CD4-positive, alpha-beta T cell treated with Interleukin-21 for 1 hour (primary cell): ENCODE measurements at places on chromosomes 11 and 22.

DNA sequence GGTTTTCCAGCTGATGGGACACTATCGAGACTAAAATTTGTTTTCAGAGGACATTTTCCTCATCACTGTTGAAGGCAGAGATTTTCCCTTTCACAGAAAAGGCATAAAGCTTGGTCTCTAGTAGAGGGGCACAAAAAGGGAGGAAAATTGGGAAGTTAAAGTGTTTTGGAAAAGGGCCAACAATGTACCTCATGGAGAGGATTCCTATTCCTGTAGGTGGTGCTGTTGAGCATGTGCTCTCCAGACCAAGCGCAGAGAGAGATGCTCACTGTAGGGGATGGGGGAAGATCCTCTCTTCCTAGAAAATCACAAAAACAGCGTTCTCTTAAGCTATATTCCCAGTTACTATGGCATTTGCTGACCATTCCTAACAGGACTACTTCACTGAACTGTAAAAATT is 44.9 kb downstream of the OR4C46 start:
- DNase-seq = no peak

GRCh38 chr11:73197348-73197747 is 20.7 kb upstream of the P2RY2 start:
- DNase-seq = no peak

GRCh38 chr11:74677131-74677530 is 54.1 kb downstream of the CHRDL2 start:
- no peak for DNase-seq

GRCh38 chr11:21888814-21889213 is 304.1 kb upstream of the ANO5 start:
- no peak for DNase-seq

- DNase-seq = no peak
Observed at GRCh38 chr22:19808873-19809478, 45.7 kb downstream of the GNB1L start.
